ENCODE measurements at places on chromosomes 3 and 15.

GRCh38 chr3:59381282-59381681 is 331.5 kb upstream of the CFAP20DC start:
- no peak for DNase-seq

- no peak for DNase-seq
Observed at GRCh38 chr3:73924048-73924447, 299.3 kb upstream of the PDZRN3 start.

GRCh38 chr15:79408041-79408440 is 24.1 kb upstream of the MINAR1 start:
- no peak for DNase-seq

DNA sequence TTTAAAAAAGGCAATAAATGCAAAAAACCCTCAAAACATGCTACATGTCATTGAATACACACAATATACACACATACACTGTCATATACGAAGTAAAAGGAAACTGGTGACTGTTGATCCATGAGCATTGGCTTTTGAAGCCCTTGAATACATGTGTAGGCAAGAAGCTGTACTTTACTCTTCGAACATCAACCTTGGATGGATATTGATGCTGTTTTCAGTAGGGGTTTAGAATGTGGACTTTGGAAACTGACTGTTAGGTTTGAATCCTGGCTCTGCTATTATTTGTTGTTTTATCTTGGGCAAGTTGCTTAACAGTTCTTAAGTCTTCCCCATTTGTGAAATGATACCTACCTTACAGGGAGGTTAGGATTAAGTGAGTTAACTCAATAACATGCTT is 30.5 kb downstream of the RNF13 start:
- no peak for DNase-seq

DNA sequence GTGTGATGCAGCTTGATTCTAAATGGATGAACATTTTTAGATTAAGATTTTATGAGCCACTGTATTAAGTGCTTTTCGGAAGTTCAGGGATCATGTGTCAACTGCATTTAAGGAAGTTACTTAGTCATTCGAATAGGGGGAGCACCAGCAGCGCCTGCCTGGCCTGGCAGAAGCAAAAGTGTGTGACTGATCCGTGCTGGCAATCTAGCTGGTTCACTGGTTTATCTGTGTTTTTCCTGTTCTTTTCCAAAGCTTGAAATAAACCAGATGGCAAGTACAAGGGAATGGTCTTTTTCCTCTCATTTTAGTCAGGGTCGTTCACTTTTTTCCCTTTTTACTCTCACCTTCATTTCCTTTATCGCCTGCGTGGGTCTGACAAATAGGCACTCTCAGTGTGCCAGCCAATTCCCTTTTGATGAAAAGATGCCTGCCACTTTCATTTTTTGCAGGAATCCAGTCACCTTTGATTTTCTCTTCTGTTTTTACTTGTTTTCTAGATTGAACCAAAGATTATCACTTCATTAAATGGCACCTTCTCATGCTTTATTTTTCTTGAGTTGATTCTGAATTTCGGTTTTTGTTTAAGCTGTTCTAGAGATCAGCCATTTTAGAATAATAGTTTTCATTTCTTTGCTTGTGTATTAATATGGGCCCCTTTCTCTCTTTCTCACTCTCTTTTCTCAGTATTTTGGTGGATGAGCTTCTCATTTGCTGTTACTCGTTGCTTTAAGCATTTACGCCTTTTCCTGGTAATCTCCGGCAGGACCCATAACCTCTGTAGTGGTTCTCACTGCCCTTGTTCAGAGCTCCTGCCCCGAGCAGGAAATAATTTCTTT is 2.8 kb downstream of the ABHD2 start:
- DNase-seq, result peak; percentile 58

DNA sequence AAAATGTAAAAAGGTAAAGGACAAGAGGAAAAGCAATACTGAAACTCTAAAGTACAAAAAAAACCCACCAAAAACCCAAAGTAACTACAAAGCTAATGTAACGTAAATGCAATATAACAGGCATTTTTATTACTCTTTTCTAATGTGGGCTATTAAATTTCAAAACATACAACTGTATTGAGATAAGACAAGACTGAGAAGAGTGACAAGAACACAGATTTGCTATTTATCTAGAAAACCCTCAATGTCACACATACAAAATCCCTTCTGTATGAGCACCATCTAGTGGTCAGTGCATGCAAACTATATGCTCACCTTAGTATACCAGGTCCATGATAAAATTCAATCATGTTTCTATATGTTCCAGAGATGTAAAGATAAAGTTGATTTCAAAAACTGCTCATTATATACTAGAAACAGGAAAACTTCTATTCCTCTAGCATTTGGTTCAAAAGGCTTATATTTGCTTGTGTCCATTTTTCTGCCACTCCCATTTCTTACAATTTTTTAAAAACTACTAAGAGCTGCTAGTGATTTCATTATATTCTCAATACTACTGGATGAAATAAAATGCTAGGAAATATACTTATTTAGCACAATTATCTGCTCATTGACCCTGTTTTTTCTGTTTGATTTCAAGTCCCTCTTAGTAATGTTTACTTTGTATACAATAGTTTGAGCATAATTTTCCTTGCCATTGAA is 111.4 kb downstream of the DLG1 start:
- DNase-seq, result no peak

GRCh38 chr15:49712846-49713450 is 92.1 kb downstream of the DTWD1 start:
- DNase-seq, result no peak

DNA sequence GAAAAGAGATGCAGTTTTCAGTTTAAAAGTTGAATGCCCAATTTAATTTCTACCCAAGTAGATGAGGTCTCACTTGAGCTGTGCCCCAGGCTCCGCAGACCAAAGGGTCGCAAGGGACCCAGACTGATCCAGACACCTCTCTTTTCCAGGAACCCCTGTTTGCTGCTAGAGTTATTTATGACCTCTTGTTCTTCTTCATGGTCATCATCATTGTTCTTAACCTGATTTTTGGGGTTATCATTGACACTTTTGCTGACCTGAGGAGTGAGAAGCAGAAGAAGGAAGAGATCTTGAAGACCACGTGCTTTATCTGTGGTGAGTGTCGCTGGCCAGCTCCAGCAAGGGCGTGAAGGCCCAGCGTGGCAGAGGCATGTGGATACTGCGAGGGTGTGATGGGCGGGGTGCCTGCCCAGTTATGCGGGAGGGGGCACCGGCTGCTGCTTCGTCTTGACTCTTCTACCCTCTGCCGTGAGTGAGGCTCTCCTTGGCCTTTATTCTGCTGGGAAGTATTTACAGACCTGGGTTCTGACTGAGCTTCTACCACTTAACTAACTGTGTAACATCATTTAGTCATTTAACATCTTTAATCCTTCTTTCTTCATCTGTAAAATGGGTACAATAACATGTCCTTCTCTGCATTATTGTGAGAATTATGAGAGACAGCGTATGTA is 164.2 kb upstream of the BHLHE40 start:
- no peak for DNase-seq

DNA sequence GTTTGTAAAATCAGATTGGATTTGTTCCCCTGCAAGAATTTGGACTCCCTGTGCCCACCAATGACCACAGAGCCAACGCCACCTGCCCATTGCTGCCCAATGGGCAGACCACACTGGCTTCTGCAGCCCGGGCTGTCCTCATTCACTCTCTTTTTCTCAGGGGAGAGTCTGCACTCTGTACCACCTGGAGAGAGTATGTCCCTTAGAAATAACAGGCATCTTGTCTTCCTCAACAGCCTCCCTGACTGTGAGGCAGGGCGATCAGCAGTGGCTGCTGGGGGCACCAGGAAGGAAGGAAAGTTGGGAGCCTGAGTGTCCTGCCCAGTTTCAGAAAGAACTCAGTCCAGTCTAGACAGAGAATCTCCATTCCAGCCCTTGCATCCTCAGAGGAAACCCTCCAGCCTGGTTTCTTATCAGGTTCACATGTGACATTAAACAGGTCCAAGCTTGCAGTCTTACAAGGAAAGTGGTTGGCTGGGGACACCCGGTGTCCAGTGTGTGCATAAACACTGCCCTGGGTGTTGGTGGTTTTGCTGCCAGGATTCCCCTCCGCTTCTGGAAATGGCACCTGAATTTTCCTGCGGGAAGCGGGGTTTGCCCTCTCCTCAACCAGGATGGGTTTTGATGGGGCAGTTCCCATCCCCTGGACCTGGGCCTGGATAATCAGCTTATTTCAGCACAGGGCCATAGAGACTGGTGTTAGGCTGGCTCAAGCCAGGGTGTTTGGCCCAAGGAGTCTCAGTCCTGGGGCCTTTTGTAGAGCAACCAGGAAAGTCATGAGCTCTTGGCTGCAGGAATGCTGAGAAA is 37.2 kb downstream of the SSUH2 start:
- DNase-seq, result no peak

DNA sequence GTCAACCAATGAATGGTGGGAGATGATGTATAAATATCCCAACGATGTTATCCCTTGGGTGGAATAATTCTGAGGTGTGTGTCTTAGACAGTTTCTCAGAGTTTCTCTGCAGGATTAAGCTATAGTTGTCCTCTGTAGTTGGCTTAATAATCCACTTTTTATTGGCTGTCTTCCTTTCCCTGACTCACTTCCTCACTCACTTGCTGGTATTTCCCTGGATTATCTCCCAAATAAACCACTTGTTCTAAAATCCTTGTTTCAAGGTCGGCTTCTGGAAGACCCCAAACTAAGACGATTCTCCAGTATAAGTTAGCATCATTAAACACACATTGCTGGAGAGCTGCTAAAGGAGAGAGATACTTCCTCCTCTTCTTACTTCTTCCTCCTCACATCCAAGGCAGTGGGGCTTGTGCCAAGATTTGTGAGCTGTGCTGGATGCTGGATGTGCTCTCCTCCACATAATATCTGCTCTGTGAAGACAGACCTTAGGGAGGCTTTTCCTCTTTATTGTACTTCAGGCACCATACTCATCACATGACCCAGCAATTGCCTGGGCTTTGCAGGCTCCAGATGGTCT is 22.5 kb upstream of the ROPN1 start:
- DNase-seq, result no peak

DNA sequence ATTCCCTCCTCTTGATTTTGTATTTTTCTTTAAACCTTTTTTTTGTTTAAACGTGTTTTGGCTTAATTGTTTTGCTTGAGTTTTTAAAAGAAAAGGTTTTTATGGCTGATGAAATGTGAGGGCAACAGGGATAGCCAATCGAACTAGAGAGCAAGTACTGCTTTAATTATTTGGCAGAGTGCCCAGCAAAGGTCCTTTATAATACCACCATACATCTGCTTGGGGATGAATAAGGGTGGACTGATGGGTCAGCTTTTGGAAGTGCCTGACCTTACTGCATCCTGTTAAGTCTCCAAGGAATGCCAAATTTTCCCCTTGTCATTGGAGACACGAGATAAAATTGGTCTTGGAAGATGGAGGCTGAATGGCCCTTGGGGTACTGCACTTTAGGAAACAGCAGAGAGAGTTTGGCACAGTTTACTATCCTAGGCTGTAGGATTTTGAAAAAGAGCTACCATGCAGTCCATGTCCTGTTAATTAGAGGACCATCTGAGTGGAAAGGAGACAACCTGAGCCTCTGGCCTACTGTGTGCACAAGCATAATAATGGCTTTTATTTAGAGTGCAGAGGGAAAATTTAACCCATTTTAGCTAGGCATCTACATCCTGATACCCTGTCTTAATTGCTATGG is 19.8 kb upstream of the MTHFS start:
- DNase-seq, result no peak

DNA sequence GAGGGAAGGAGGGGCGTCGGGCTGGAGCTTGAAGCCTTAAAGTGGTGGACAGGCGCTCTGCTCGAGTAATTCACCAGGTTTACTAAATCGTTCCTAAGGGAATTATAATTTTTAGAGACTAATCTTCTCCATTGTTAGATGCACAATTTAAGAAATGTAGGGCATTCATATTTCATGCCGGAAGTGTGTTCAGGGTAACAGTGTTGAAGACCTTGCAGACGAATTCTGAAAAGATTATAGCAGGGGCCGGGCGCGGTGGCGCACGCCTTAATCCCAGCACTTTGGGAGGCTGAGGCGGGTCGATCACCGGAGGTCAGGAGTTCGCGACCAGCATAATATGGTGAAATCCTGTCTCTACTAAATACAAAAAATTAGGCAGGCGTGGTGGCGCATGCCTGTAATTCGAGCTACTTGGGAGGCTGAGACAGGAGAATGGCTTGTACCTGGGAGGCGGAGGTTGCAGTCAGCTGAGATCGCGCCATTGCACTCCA is 365 bp upstream of the GTF2A2 start:
- peak; percentile 10 for DNase-seq

GRCh38 chr15:41855261-41855961 is 16.8 kb downstream of the PLA2G4B start:
- no peak for DNase-seq

GRCh38 chr15:73620078-73620477 is 13.1 kb downstream of the NPTN start:
- DNase-seq, result no peak

DNA sequence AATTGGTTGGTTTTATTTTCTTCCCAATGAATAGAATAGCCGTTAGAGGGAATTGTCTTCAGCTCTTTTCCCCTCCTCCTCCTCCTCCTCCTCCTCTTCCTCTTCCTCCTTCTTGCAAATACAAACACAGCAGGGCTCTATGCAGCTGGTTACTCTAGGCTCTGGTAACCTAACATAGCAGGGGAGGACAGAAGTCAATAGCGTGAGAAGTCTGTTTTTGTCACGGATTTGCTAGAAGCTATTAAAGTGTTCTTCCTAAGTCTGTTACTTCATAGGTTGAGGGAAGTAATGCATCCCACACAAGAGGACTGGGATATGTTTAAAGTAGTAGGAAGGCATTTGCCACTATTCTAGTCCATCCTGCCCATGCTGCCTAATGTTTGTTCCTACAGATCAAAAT is 374.7 kb upstream of the TPRG1 start:
- DNase-seq, result no peak

DNA sequence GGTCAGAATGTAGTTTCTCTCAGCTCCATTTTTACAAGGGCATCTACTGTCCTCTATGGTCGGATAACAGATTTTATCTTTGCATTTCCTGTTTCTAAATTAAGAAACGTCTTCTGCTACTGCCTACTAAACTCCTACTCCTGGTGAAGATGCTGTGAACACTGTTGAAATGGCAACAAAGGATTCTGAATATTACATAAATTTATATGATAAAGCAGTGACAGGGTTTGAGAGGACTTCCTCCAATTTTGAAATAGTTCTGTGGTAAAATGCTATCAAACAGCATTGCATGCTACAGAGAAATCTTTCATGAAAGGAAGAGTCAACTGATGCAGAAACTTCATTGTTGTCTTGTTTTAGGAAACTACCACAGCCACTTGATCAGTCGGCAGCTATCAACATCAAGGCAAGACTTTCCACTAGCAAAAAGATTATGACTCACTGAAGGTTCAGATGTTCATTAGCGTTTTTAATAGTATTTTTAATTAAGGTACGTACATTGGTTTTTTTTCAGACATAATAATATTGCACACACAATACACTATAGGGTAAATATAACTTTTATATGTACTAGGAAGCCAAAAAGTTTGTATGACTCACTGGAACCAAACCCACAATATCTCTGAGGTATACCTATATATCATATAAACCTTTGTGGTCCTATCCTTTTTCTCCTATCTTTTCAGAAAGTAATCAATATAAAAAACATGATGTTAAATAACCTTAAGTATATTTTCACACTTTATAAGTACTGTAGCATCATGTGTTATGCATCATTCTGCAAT is 156.1 kb downstream of the STAG1 start:
- no peak for DNase-seq
